Stimulated activated CD4-positive, alpha-beta T cell treated with anti-CD3 and anti-CD28 coated beads, Interleukin-4, amount 100 ng/mL, for 4 hours (primary cell): ENCODE measurements at places on chromosomes 6 and 20.

DNA sequence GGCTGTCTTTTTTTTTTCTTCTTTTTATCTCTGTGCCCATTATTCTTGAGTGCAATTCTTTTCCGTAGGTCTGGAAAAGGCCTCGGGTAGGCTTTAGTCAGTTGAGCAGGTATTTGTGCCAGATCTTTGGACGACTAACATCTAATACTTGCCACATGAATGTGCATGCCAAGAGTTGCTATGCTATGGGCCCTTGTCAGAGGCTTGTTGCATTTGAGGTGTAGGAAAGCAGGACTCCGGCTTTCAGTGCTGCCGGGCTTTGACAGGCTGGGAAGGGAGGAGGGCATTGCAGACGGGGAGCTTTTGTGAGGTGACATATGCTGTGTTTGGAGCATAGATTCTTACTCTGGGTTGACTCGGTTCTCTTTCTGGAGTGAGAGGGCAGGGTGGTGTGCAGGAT is 10.2 kb downstream of the LRRC1 start:
- no peak for DNase-seq

GRCh38 chr6:81834141-81834681 is 81.7 kb upstream of the TENT5A start:
- DNase-seq = no peak

- DNase-seq = no peak
Measured at GRCh38 chr20:39399463-39399862, 437.3 kb downstream of the DHX35 start.

DNA sequence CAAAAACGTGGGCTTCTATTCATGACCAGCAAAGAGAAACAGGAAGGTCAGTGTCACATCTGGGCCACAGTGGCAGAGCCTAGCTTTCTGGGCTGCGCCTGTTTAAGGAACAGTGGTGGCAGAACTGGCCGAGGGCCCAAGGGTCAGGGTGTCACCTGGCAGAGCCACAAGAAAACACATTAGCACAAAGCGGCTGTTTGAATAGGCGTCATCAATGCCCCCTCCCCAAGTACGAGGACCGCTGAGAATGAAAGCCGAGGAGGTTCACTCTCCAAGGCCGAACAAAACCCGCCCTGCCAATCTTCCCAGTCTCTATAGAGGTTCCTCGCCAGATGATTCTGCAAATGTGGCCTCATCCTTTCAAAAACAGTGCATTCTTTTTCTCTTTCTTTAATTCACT is 125.2 kb upstream of the TRAF3IP2 start:
- DNase-seq = no peak

DNA sequence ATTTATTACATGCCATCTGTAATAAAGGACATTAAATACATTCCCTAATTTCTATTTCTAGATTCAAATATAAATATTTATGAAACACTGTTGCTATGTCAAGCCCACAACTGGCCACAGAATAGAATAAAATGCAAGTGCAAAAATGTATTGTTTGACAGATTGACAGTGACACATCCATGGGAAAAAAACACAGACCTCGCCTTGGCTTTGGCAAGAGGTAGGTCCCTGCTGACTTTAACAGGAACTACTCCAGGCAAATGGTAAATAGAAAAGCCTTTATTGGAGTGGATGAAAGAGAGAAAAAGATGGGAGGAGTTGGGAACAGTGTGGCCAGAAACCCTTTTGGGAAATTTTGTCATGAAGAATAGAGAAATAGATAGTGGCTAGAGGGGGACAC is 622.9 kb downstream of the UTRN start:
- no peak for DNase-seq

DNA sequence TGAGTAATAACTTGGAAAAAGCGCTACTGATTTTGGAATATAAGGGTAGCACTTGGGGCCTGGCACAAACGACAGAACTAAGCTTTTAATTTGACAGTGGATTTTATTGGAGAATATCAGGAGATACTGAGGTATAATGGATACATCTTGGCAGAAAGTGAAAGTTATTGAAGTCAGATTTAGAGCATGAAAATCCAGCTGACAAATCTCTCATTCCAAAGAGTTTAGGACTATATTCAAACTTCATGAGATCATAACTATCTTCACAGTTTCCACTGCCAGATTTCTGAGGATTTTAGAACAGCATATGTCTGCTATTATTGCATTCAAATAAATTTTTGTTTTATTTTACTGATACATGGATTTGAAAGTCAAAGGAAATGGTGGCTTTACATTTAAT is 132.3 kb upstream of the THEMIS start:
- DNase-seq = no peak

DNA sequence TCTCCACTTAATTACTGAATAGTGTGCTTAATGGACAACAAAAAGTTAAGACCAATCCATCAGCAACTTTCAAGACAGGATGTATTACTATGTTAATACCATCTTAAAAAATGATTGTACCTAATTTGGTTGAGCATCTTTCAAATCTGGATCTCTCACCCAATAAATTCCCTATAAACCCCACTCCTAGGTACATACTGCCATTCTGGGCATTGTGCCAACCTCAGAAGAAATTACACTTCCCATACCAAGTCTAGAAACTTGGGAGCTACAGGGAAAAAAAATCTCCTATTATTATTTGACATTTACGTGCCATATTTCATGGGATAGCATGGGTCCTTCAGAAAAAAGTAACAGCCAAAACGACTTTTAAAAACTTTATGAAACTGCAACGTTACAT is 5.1 kb downstream of the SYNCRIP start:
- no peak for DNase-seq

DNA sequence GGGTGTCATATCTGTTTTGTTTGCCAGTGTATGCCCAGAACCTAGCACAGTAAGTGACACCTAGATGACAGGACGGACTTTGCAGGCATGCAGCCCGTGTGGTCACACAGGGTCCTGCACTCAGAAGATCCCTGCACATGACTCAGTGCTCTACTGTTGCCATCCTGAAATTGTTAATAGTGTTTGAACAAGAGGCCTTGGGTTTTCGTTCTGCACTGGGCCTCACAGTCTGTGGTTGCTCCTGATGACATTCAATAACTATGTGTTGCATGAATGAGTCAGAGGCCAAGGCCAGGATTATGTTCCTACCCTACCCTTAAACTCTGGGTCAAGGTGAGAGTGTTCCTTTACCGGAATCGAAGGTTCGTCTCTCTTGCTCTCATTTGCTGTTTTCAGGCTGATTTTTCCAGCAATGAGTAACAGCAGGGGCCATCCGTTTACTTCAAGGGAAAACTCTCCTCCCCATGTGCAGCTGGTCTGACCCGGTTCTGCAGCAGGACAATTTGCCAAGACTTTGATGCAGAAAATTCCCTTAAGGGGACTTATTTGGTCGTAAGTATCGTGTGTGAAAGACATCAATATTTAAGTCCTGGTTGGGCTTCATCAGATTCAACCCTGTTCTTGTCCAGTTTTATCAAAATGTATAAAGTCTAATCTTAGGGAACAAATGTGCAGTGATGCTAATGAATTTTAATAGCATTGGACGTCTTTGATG is 13.0 kb upstream of the PFDN4 start:
- DNase-seq = no peak

DNA sequence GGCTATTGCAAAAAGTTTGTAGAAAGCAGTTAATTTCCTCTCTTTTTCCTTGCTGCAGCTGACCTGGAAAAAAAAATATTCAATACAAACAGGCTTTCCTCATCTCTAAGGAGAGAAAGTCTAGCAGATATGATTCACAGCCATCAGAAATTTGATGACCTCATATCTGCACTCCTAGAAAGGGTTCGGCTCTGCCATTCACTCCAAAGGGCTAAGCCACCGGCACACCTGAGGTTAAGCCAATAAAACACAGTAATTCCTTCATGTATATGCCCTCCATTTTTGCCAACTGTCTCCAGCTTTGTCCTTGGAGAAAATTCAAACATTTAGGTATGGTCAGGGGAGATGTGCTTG is 18.7 kb upstream of the LY86 start:
- no peak for DNase-seq

DNA sequence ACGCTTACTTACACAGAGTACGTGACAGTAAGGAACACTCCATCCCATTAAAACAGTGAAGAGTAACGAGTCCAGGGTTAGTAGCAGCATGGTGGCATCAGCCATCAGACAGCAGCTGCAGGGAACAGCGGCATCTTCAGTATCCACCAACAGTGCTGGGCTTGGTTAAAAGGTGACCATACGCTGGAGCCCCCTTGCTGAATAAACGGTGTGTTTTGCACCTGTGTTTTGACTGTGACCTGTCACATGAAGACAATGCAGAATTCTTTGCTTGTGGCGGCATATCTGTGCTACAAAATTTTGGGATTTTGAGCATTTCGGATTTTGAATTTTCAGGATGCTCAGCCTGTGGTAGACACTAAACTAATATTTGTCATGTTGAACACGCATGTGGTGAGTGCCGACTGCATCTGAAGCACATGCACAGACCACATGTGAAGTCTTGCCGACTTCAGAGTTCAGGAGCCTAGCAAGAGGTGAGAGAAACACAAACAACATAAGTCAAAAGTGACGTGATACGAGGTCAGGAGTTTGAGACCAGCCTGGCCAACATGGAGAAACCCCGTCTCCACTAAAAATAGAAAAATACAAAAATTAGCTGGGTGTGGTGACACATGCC is 69.3 kb upstream of the FRMD1 start:
- DNase-seq = no peak

- no peak for DNase-seq
Measured at GRCh38 chr6:131920656-131921055, 30.5 kb downstream of the CCN2 start.

GRCh38 chr20:62575976-62576722 is 66.2 kb upstream of the SLCO4A1 start:
- DNase-seq = no peak

- no peak for DNase-seq
Measured at GRCh38 chr6:38161331-38161730, 341.8 kb downstream of the ZFAND3 start.

DNA sequence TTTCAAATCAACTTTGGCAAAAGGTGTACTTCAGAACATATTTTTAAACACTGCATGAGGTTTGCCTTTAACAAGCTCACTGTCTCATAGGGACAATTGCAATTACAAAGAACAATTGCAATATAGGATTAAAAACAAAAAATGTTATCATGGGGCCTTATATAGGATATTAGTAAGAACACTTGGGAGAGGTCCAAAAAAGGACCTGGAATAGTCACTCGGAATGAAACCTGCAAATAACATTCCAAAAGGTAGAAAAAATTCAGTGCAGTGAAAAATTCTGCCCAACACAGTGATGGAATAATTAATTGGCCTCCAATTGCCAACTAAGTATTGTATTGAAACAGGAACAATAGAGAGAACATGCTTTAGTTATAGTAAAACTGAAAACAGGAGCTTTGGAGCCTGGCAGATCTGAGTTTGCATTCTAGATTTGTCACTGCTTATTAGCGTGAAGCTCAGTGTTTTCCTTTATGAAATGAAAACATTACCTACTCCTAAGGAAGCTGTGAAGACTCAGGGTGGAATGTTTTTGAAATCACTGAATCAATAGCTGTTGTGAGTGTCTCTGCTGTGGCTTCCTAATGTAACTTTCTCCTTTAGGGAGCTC is 172.6 kb upstream of the BMP5 start:
- no peak for DNase-seq

DNA sequence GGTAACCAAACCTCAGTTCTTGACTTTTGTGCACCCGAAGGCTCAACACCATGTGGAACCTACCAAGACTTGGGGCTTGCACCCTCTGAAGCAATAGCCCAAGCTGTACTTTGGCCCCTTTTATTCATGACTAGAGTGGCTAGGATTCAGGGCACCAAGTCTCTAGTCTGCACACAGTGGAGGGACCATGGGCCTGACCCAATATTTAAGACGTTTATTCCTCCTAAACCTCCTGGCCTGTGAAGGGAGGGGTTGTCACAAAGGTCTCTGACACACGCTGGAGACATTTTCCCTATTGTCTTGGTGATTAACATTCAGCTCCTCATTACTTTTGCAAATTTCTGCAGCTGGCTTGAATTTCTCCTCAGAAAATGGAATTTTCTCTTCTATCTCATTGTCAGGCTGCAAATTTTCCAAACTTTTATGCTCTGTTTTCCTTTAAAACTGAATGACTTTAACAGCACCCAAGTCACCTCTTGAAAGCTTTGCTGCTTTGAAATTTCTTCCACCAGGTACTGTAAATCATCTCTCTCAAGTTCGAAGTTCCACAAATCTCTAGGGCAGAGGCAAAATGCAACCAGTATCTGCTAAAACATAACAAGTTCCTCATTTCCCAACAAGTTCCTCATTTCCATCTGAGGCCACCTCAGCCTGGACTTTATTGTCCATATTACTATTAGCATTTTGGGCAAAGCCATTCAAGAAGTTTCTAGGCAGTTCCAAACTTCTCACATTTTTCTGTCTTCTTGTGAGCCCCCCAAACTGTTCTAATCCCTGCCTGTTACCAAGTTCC is 481.4 kb upstream of the BTBD3 start:
- no peak for DNase-seq

- no peak for DNase-seq
Measured at GRCh38 chr6:100809346-100809745, 71.8 kb downstream of the ASCC3 start.

GRCh38 chr6:40860443-40860842 is 178.6 kb downstream of the UNC5CL start:
- no peak for DNase-seq

DNA sequence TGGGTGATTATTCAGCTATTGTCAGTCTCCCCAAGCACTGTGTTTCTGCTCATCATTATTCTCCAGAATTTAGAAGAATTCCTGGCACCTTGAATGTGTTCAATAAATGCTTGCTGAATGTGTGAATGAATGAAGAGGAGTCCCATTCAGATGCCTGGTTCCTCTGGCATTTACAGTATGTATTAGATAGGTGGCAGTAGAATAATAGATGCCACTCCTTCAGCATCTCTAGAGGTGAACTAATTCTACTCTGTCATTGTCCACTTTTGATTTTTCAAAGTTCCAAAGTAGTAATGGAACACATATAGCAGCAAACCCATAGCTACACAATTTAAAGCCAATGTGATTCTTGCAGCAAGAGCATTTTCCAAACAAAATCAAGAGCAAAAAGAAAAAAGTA is 118.9 kb upstream of the CEP162 start:
- no peak for DNase-seq

DNA sequence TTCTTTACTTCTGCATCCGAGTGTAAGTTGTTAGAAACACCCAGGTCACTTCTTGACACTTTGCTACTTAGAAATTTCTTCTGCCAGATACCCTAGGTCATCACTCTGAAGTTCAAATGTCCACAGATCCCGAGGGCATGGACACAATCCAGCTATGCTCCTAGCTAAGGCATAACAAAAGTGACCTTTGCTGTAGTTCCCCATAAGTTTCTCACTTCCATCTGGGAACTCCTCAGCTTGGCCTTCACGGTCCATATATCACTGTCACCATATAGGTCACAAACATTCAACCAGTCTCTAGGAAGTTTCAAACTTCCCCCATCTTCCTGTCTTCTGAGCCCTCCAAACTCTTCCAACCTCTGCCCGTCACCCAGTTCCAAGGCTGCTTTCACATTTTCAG is 65.3 kb downstream of the IRF4 start:
- no peak for DNase-seq

- DNase-seq = no peak
Measured at GRCh38 chr20:19121463-19121862, 91.0 kb upstream of the SLC24A3 start.

DNA sequence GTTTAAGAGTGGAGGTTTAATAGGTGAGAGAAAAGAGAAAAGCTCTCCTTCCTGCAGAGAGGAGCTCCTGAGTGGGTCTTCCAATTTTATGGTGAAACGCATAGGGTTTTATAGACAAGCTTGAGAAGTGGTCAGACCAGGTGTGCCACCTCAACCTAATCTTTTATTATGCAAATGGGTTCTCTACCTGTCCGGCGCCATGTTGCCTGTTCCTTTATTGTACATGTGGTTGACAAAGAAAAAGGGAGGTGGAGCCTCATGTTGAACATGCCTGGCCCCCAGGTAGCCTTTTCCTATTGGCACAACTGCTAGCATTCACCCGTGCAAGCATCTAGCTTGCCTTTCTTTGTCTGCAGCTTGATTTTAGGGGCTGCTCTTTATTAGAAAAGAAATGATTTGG is 115.9 kb upstream of the F13A1 start:
- DNase-seq = no peak
